Activated B cell treated with CpG ODN at 0.5 μM for 24 hours (primary cell): ENCODE measurements at places on chromosomes 7 and 10. TPM values are rescaled to one million over a fixed set of nuclear protein-coding genes. Genes with fewer than 3 reads are reported as not detected.

FAM13C gene
- not detected in 2 replicates for total RNA-seq

LIPK gene
- total RNA-seq: not detected in 2 replicates

DNA sequence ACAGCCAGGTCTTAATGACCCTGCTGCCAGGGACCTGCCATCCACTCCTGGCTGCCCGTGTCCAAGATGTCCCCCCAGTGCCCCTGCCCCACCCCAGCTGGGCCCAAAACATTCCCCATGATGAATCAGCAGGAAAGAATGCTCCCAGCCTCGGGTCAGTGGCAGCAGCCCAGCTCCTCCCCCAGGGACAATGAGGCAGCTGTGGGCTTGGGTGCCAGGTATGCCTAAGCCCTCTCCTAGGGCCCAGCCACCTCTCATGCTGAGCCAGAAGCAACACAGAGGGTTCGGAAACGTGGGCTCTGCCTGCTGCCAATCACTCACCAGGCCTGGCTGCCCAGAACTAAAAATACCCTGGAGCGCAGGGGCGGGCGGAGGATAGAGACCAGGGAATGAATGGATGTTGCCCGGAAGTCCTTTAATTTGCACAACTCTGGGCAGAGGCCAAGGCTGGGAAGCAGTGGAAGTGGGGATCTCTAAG is 1.5 kb upstream of the LOXL4 start:
- no peak overlapping the region for H3K4me3 ChIP-seq
- no peaks in the 10 kb centered on the region for H3K36me3 ChIP-seq
- H3K27ac ChIP-seq: no peak overlapping the region
- peaks cover 10% of the 10 kb centered on the region for H3K4me1 ChIP-seq

GPNMB gene
- 0.76 and 1.1 TPM in 2 replicates for total RNA-seq

DNA sequence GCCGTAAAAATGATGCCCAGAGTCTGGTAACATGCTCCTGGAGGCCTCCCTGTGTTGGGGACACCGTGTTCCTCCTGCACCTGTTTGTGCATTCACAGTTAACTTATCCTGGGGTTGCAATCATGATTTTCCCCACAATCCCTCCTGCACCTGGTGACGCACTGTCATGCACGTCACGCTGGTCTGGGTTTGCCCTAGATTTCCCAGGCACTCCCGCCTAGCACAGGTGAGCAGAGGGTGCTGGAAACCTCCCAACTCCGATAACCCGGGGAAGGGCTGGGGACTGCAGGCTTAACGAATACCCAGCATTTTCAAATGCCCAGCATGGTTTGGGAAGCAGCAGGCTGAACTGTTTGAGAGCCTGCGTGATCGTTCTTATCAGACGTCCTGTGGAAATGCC is 427.1 kb downstream of the TCERG1L start:
- H3K27ac ChIP-seq: no peak overlapping the region
- H3K4me1 ChIP-seq: no peaks in the 10 kb centered on the region
- no peaks in the 10 kb centered on the region for H3K27me3 ChIP-seq
- H3K4me3 ChIP-seq: no peak overlapping the region
- no peak for DNase-seq

DNA sequence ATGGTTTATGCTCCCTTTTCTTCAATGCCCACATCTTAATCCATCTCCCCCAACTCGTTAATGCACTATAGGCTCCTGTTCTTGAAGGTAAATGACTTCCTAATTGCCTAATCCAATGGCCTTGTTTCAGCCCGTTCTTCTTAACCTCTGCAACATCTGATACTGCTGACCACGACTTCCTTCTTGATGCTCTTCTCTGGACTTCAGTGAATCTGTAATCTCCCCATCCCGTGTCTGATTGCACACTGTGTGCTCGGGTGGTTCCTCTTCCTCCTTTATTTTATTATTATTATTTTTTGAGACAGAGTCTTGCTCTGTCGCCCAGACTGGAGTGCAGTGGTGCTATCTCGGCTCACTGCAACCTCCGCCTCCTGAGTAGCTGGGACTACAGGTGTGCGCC is 58.9 kb downstream of the HIPK2 start:
- H3K27me3 ChIP-seq: no peaks in the 10 kb centered on the region
- H3K27ac ChIP-seq: no peak overlapping the region
- no peak overlapping the region for H3K4me3 ChIP-seq
- H3K36me3 ChIP-seq: peaks cover 21% of the 10 kb centered on the region

- H3K4me3 ChIP-seq: no peak overlapping the region
- H3K27me3 ChIP-seq: no peaks in the 10 kb centered on the region
- no peak for DNase-seq
- H3K27ac ChIP-seq: peak overlapping the region; percentile 13
- no peaks in the 10 kb centered on the region for H3K36me3 ChIP-seq
These were observed 6.7 kb upstream of the SMNDC1 start for GRCh38 chr10:110311357-110311949.

GRCh38 chr10:23203369-23204325 is 11.5 kb downstream of the PTF1A start:
- no peak overlapping the region for H3K4me3 ChIP-seq
- H3K27me3 ChIP-seq: peaks cover 39% of the 10 kb centered on the region
- no peak for DNase-seq
- H3K4me1 ChIP-seq: no peaks in the 10 kb centered on the region
- H3K27ac ChIP-seq: no peak overlapping the region
- H3K36me3 ChIP-seq: no peaks in the 10 kb centered on the region

DNA sequence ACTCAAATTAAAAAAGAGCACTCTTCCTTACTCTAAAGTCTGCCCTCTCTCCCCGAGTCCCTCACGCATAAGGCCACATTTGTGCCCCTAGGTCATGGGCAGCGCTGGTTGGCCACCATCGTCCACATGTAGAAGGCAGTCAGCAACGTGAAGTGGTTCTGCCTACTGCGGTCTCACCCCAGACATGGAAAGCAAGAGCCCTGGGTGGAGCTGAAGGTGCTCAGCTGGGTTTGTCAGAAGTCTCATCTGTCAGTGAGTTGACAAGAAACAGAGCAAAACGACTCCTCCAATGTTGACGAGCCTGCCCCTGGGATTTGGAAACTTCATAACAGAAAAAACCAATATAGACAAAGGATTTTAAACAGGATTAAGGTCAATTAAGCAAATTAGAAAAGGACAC is 192.3 kb upstream of the PRSS58 start:
- no peak overlapping the region for H3K27ac ChIP-seq
- H3K36me3 ChIP-seq: no peaks in the 10 kb centered on the region
- H3K4me1 ChIP-seq: no peaks in the 10 kb centered on the region
- DNase-seq: no peak
- H3K4me3 ChIP-seq: no peak overlapping the region

- H3K36me3 ChIP-seq: no peaks in the 10 kb centered on the region
- H3K4me1 ChIP-seq: peaks cover 2% of the 10 kb centered on the region
- peaks cover 87% of the 10 kb centered on the region for H3K27me3 ChIP-seq
- H3K4me3 ChIP-seq: no peak overlapping the region
- no peak for DNase-seq
These were observed 7.8 kb upstream of the DLX6 start for GRCh38 chr7:96997512-96998032.

DNA sequence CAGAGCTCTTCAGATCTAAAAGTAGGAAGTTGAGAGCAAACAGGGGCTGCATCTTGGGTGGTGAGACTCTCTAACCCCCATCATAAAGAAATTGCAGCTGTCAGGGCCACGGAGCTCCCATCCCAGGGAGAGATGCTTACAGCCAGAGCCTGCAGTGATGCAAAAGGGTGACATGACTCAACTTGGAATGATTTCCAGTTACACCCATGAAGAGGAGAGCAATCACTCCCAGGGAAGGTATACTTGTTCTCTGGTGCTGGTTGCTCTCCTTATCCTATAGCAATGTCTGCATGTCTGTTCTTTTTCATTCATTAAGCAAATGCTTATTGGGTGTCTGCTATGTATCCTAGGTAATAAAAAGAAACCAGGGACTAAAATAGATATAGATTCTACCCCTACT is 228.0 kb downstream of the RAB11FIP2 start:
- H3K4me1 ChIP-seq: no peaks in the 10 kb centered on the region
- no peak for DNase-seq
- H3K4me3 ChIP-seq: no peak overlapping the region
- H3K27me3 ChIP-seq: peaks cover 1% of the 10 kb centered on the region
- no peak overlapping the region for H3K27ac ChIP-seq

NKX6-2 gene
- not detected in 2 replicates for total RNA-seq

DNA sequence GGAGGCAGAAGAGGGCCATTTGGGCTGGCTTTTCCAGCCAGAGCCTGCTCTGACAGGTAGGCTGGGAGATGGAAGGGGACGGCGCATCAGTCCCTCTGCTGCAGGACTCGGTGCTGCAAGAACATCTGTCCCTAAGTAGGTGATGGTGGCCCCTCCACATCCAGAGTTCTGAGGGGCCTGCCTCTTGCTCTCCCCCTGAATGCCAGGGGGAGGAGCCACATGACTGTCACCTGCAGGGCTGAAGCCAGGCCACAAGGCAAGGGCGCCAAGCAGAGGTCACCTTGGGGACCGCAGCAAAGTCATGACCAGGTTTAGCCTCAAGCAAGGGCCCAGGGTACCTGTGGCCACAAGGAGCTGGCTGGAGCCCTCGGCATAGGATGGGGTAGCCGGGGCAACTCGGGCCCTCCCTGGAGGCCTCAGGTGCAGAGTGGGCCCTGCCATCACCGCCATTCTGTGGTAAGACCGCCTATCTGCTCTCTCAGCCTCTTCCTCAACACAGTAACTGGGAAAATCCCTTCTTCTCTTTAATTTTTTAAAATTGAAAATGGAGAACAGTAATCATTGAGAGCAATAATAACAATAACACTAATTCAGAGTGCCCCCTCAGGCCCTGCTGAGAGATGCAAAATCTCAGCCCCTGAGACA is 99.3 kb downstream of the FAM53B start:
- peak overlapping the region; percentile 5 for H3K4me3 ChIP-seq
- H3K4me1 ChIP-seq: peaks cover 100% of the 10 kb centered on the region
- no peak for DNase-seq
- H3K27me3 ChIP-seq: no peaks in the 10 kb centered on the region
- peak overlapping the region; percentile 88 for H3K27ac ChIP-seq

- H3K4me3 ChIP-seq: no peak overlapping the region
- no peaks in the 10 kb centered on the region for H3K27me3 ChIP-seq
- no peak for DNase-seq
- H3K36me3 ChIP-seq: peaks cover 51% of the 10 kb centered on the region
- H3K27ac ChIP-seq: no peak overlapping the region
- peaks cover 16% of the 10 kb centered on the region for H3K4me1 ChIP-seq
These were observed 129.9 kb downstream of the GRK5 start for GRCh38 chr10:119337223-119337622.

- H3K27me3 ChIP-seq: no peaks in the 10 kb centered on the region
- H3K4me1 ChIP-seq: peaks cover 24% of the 10 kb centered on the region
- H3K27ac ChIP-seq: peak overlapping the region; percentile 68
These were observed 11.4 kb upstream of the REPIN1 start for GRCh38 chr7:150357270-150357669.

- no peak overlapping the region for H3K4me3 ChIP-seq
- H3K27me3 ChIP-seq: no peaks in the 10 kb centered on the region
- no peak overlapping the region for H3K27ac ChIP-seq
- H3K36me3 ChIP-seq: peaks cover 35% of the 10 kb centered on the region
These were observed 13.9 kb downstream of the FIGNL1 start for GRCh38 chr7:50436133-50436806.

ASZ1 gene
- not detected in 2 replicates for total RNA-seq

GNGT1 gene
- total RNA-seq: not detected in 2 replicates

- no peak for DNase-seq
- H3K27ac ChIP-seq: no peak overlapping the region
- H3K36me3 ChIP-seq: no peaks in the 10 kb centered on the region
- peaks cover 27% of the 10 kb centered on the region for H3K4me1 ChIP-seq
These were observed 170.9 kb upstream of the INHBA start for GRCh38 chr7:41873741-41874140.

GRCh38 chr10:120584786-120585185 is 127.8 kb downstream of the PLPP4 start:
- H3K4me3 ChIP-seq: no peak overlapping the region
- H3K27ac ChIP-seq: no peak overlapping the region
- no peaks in the 10 kb centered on the region for H3K27me3 ChIP-seq
- H3K4me1 ChIP-seq: no peaks in the 10 kb centered on the region
- DNase-seq: no peak

DNA sequence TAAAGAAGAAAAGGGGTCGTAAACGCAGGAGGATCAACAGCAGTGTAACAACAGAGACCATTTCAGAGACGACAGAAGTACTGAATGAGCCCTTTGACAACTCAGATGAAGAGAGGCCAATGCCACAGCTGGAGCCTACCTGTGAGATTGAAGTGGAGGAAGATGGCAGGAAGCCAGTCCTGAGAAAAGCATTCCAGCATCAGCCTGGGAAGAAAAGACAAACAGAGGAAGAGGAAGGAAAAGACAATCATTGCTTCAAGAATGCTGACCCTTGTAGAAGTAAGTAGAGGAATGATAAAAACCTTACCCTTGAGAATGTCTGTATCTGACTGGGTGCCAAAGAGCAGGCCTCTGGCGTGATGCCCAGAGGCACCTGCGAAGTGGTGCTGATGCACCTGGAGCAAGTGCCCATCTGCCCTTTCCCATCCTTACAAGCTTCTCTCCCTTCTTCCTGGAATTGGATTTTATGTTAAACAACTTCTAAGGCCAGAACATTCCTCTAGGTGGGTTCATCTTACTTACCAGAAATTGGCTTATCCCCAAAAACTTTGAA is 86.4 kb upstream of the SAMD8 start:
- no peak overlapping the region for H3K27ac ChIP-seq
- DNase-seq: no peak
- peaks cover 85% of the 10 kb centered on the region for H3K36me3 ChIP-seq

KCNH2 gene
- total RNA-seq: 0.12 and 0.29 TPM in 2 replicates

- no peak overlapping the region for H3K27ac ChIP-seq
- H3K27me3 ChIP-seq: no peaks in the 10 kb centered on the region
These were observed 114.3 kb downstream of the SEMA3C start for GRCh38 chr7:80804589-80804988.

ZNF680 gene
- total RNA-seq: 17.1 and 22.0 TPM in 2 replicates

- DNase-seq: no peak
- no peaks in the 10 kb centered on the region for H3K27me3 ChIP-seq
- H3K4me3 ChIP-seq: no peak overlapping the region
- H3K4me1 ChIP-seq: no peaks in the 10 kb centered on the region
- H3K27ac ChIP-seq: no peak overlapping the region
These were observed 28.6 kb upstream of the SAR1A start for GRCh38 chr10:70198696-70199466.

- no peak overlapping the region for H3K4me3 ChIP-seq
- DNase-seq: no peak
- no peaks in the 10 kb centered on the region for H3K4me1 ChIP-seq
- H3K27ac ChIP-seq: no peak overlapping the region
These were observed 418.5 kb upstream of the MGMT start for GRCh38 chr10:129048513-129048912.

INPP5F gene
- 45.9 and 53.5 TPM in 2 replicates for total RNA-seq

SAP25 gene
- total RNA-seq: 13.8 and 24.1 TPM in 2 replicates

DNA sequence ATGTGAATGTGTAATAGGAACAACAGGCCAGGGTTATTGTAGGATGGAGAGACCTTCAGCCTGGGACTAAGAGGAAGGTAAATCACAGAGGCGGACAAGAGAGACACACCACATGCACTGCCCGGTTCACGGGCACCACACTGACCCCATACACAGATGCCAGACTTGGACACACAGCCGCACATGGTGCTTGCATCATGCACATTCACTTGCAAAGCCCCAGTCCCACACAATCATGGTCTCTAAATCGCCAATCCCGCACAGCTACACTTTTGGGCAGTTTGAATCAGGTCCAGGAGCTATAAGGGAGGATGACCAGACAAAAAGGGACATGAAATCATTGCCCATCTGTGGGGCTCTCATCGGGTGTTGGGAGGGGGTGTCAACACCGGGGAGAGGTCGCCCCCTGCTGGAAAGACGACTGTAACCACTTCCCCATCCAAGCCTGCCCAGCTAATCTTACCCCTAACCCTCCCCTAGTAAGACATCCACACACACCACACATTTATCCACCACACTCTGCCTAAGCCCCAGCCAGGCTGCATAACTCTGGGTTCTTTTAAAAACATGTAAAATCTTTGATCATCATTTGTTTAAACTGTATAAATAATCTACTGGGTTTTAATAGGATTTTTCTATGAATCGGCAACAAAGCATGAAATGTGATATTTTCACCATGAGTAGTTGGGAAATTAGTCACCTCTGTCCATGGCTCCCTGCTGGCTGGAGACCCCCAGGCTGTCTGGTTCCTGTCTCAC is 40.5 kb upstream of the SLF2 start:
- no peaks in the 10 kb centered on the region for H3K4me1 ChIP-seq
- H3K36me3 ChIP-seq: no peaks in the 10 kb centered on the region
- H3K27ac ChIP-seq: no peak overlapping the region
